ENCODE measurements at places on chromosomes 6 and 20. TPM values are rescaled to one million over a fixed set of nuclear protein-coding genes. Genes with fewer than 3 reads are reported as not detected.

The CABLES2 gene
- 5.5 TPM for total RNA-seq

The TTI1 gene
- total RNA-seq = 22.2 TPM

The HMGN3 gene
- total RNA-seq = 54.4 TPM

The CSNK2B gene
- 172 TPM for total RNA-seq

The VSTM2L gene
- 16.6 TPM for total RNA-seq

The C20orf202 gene
- total RNA-seq = 0.22 TPM

The KIAA0408 gene
- total RNA-seq = 7.0 TPM

The KHDC1L gene
- not detected for total RNA-seq

The RBM39 gene
- 181 TPM for total RNA-seq

The FERMT1 gene
- total RNA-seq = 15.8 TPM

The C2 gene
- 0.31 TPM for total RNA-seq

All from A549 treated with Mapracorat at 1 μM for 4 hours (cell line).